ENCODE measurements at places on chromosomes 7 and 10.
A peak's percentile ranks its signal among the peaks of the same experiment; 100 is the strongest.

DNA sequence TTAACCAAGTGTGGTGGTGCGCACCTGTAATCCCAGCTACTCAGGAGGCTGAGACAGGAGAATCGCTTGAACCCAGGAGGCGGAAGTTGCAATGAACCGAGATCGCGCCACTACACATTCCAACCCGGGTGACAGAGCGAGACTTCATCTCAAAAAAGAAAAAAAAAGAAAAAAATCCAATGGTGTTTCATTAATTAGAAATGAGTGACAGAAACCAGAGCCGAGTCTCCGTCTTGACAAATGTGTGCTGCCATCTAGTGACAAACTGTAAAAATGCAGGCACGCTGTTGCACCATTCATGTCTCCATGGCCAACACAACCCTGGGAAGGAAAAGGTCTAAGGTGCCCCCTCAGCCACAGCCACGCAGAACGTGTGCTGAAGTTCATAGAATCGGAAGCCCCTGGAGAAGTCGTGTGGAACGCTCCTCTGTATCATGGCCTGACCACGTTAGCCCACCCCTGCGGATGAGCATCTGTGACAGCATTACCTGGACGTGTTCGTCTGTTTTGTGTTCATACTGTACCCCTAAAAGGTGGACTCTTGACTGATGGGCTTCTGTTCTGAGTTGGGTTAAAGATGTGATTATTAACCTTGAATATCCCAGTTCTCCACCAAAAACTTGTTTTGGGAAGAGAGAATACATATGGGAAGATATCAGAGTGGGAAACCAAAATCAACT is 94.9 kb downstream of the LYZL2 start:
- DNase-seq = peak; percentile 69

DNA sequence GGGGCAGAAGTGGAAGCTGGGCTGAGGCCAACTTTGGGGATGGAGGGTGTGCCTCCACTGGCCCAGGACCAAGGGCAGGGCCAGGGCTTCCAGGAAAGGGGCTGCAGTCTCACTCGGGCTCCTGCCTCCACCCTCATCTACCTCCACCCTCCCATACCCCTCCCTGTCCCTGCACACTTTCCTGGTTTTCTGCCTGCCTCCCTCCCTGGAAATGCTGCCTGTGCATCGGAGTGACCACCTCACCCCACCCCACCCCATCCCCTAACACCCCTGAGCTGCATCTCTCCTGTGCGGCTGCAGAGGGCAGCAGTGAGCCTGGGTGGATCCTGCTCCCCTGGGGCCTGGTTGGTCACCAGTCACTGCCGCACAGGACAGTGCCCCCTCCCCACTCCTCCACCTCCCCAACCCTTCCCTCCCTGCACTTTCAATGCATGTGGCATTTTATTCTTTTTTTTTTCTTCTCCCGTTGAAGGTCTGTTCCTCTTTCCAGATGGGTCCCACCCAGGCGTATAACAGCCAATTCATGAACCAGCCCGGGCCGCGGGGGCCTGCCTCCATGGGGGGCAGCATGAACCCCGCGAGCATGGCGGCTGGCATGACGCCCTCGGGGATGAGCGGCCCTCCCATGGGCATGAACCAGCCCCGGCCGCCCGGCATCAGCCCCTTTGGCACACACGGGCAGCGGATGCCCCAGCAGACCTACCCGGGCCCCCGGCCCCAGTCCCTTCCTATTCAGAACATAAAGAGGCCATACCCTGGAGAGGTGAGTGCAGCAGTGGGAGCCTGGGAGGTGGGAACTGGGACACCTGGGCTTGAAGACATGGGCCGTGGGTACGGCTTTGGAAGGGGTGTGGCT is 54.1 kb upstream of the PPIF start:
- DNase-seq = peak; percentile 36

- DNase-seq = no peak
These were observed 1077.1 kb downstream of the TYW1 start for GRCh38 chr7:68073701-68074100.

DNA sequence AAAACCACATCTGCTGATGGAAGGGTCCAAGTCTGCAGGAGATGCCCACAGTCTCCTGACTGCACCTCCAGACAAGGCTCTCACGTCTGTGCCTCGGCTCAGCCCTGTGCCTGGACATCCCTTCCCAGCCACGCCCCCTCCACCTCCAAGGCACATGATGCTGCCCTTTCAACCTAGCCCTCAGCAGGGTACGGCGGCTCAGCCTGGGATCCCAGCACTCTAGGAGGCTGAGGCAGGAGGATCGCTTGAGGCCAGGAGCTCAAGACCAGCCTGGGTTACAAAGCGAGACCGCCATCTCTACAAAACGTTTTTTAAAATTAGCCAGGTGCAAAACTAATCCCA is 14.3 kb downstream of the MAD1L1 start:
- DNase-seq = no peak

GRCh38 chr7:16915405-16915804 is 33.6 kb upstream of the AGR3 start:
- no peak for DNase-seq

GRCh38 chr7:55030314-55030713 is 11.5 kb downstream of the EGFR start:
- no peak for DNase-seq

DNA sequence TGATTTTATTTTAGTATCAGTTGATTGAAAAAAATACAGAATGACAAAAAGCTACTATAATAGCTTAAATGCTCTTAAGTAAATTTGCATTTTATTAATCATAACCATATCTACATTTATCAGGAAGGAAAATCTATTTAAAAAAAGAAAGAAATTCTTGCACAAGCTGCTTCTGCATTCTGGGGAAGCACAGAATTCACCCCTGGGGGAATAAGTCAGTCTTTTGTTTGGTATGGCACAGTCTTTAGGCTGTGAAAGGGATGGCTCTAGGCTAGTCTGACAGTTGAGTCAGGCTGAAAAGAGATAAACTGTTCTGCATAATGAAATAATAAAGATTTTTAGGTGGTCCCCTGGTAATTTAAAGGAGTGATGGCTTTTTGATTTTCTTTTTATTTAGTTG is 37.9 kb downstream of the HTR7 start:
- DNase-seq = no peak

- no peak for DNase-seq
These were observed 5.3 kb downstream of the PPP1R3C start for GRCh38 chr10:91627344-91628102.

DNA sequence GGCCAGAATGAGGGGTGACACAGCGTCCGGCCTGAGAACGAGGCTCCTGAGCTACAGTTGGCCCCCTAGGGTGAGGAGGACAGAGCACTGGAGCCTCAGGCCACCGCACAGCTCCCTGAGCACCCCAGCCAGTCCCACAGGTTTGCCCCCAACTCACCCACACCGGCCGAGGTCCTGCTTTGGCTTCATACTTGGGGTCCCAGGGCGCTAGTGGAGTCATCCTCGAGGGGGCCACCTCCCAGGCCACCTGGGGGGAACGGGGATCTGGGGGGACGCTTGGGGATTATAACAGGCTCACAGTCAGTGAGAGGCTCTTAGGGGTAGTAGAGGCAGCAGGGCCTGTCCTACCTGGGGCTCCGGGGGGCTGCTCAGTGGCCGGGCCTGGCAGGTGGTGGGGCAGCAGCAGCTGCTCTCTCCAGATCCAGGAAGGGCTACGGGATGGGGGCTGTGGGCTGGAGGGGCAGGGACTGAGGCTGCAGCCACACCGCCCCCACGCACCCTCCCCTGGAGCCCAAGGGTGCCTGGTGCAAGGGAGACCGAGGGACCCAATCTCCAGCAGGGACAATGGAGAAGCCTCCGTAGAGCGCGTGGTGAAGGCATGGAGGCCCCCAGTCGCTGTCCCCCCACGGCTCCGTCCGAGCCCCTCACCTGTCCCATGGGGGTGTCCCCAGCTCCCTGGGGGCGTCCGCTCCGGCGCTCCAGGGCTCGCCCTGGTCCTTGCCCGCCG is 588 bp downstream of the SAP25 start:
- DNase-seq = no peak

DNA sequence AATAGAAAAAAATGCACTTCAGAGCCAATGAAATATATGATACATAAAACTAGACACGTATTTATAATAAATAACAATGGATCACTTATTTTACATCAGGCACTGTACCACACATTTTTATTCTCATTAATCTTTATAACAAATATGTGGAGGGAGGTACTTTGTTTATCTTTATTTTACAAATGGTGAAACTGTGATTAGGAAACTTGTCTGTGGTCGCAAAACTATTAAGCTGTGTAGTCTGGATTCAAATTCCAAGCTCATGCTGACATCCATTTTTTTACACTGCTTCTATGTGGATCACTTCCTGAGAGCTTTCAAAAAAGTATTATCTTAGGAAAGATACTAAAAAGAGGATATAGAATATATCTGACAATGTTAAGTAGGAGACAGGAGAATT is 978.6 kb downstream of the SORCS1 start:
- no peak for DNase-seq

DNA sequence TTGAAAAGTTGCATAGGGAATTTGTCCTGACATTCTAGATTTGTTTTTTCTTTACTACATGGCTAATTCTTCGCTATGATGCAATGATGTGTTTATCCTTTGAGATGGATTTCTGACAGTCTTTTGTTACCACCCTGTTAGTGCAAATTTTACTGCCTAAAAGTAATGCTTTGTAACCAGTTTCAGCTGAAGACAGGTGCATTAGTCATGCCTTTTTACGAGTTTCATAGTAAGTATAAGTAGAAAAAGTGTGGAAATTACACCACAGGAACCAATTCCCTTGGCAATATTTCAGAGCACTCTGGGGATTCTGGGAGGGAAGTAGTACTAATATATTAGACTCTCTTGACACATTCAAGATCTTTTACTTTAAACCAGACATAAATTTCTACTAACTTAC is 257.8 kb upstream of the DKK1 start:
- no peak for DNase-seq

DNA sequence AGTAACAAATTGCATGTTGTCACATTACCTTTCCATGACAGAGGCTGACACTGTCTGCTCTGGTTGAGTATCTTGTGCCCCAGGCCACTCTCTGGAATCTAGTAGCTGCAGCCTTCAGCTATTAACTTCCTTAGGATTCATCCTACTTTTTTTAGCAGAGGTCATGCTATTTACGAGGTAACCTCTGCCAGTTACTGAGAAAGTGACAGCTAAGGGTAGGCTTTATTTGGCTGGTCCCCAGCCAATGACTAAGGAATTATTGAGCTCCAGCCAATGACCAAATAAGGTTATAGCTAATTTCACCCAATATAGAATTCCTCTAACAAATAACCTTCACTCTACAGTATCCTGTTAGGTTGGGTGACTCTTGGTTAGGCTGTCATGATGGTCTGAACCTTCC is 1361.7 kb downstream of the XPNPEP1 start:
- no peak for DNase-seq

GRCh38 chr7:103079836-103080235 is 4.9 kb downstream of the ARMC10 start:
- no peak for DNase-seq

DNA sequence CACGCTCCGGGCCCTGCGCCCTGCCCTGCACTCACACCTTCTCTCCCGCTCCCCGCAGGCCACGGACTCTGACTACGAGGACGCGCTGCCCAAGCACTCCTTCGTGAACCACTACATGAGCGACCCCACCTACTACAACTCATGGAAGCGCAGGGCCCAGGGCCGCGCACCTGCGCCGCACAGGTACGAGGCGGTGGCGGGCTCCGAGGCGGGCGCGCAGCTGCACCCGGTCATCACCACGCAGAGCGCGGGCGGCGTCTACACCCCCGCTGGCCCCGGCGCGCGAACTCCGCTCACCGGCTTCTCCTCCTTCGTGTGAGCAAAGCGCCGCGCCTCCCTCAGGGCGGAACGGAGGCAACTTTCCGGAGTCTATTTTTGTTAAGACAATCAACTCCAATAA is 417.0 kb upstream of the FOXK1 start:
- no peak for DNase-seq

DNA sequence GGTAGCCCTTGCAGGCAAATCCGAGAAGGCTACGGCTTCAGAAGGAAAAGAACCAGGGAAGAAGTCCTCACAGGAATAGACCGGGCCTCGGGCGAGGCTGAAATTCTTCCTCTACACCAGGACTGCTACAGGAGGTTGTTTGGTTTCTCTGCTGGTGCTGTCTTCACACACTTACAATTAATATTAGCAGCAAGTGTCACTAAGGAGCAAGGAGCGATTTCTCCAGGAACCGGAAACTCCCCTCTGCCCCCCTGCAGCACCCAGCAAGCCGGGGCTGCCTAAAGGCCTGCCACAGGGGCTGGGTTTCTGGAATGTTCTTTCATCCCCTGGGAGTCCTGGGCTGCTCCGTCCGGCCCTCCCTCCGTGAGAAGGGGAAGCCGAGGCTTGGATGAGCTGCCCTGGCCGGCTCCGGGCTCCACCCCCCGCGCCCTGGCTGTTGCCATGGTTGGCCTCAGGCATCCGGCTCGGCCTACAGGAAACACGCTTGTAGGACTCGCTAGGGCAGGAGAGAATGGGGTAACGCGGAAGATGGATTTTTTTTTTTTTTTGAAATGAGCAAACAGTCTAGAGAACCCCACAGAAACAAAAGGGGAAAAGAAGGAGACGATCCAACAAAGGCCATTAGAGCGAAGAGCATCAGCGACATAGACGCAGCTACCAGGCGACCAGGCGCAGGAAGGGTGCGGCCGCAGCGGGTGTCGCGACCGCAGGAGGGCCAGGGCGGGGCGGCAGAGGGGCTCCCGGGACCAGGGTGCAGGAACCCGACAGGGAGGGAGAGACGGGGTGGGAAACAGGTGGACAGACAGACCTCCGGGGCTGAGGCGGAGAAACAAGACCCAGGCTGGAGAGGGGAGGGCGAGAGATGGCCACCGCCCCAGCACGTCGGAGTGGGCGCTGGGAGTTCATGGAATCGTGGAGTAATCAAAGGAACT is 33.0 kb downstream of the EN2 start:
- DNase-seq = no peak

DNA sequence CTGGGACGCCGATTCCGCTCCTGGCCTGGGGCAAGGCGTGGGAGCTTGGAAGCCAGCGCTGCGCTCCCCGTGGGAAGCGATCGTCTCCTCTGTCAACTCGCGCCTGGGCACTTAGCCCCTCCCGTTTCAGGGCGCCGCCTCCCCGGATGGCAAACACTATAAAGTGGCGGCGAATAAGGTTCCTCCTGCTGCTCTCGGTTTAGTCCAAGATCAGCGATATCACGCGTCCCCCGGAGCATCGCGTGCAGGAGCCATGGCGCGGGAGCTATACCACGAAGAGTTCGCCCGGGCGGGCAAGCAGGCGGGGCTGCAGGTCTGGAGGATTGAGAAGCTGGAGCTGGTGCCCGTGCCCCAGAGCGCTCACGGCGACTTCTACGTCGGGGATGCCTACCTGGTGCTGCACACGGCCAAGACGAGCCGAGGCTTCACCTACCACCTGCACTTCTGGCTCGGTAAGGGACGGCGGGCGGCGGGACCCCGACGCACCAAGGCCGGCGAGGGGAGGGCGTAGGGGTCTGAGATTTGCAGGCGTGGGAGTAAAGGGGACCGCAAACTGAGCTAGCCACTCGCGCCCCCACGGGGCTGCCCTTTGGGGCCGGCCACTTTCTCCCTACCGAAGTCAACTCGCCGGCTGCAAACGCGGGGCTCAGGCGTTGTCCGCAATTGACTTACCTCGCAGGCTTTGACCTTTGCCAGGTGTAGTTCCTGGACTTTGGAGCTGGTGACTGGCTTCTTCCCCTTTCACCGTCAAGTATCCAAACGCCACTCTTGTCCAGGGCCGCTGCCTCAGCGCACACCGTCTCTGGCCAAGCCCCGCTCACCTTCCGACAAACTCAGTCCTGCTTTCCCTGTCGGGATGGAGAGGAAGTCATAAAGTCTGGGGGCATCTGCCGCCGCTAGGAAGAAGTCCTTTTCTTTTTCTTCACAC is at the start of gene SCIN:
TSS of gene SCIN (plus strand) at position 187 of the 928 bp plus-strand sequence. CDS start at position 254, 67 bp downstream.
- peak; percentile 16 for DNase-seq
